ENCODE measurements at places on chromosomes 5 and 9.

- DNase-seq, result no peak
These were observed 2.6 kb downstream of the CCL19 start for GRCh38 chr9:34688329-34689115.

- DNase-seq, result no peak
These were observed 23.4 kb downstream of the LIX1 start for GRCh38 chr5:97119007-97119390.

DNA sequence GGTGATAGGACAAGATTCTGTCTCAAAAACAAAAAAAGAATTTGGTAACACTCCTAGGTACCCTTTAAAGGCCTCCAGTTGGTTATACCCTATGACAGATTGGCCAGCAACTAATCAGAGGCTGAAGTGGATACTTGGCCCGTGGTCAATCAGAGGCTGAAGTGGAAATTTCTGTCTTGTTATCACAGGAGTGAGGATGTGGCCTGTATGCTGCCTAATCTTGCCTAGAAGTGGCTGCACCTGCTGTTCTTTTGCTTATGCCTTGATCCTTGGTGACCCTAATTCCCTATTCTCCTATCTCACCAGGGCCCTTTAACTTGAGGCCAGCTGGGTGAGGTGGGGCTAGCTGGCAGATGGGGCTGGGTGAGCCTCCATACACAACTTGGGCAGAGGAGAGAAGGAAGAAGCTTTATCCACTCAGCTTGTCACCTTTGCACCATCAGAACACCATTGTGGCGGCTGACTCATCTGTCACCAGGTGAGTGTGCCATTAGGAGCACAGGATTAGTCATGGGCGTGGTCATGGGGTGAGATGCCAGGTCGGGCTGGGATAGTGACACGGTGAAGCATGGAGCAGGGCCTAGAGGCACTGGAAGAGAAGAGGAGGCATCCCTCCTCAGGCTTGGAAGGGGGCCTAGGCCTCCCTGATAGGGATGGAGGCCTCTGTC is 41.5 kb downstream of the SAR1B start:
- DNase-seq, result no peak

GRCh38 chr5:56620903-56621677 is 194.3 kb upstream of the MAP3K1 start:
- DNase-seq, result no peak

DNA sequence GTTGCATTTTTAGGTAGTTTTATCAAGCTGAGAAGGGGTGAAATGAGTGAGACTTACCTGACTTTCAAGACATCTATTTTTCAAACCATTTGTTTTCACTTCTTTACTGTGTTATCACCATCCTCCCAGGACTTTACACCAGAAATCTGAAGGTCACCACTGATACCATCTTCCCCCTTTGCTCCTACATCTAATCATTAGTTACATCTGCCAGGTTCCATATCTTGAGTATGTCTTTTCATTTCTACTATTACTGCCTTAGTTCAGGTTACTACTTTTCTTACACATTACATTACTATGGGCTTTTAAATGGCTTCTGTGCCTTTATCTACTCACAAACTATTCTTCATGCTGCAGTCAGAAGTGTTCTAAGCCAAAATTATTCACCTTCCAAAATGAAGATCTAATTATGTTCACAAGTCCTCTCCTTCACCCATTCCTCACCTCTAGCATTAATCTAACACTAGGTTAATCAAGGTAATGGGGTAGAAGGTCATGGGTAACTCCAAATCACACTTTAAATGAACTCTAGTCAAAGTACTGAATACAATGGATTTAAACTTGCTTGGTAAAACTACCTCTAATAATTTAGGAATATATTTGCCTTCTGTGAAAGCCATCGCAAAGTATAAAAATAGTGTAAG is 2.1 kb upstream of the HSDL2 start:
- no peak for DNase-seq

- no peak for DNase-seq
These were observed 84.5 kb upstream of the RAI14 start for GRCh38 chr5:34571677-34572041.

DNA sequence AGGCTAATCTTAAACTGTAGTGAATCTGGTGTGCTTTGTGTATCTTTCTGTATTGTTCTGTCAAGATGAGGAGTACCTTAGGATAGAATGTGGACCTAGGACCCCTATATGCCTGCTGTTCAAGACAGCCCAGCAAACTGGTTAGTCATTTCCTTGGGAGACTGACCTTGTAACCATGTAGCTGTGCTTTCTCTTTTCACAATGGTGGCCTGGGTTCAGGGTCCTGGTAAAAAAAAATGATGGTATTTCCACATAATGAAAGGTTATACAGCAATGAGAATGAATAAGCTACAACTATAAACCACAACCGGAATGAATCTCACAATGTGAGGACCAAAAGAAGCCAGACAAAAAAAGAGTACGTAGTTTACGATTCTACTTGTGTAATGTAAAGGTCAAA is 36.4 kb upstream of the F2RL1 start:
- no peak for DNase-seq

DNA sequence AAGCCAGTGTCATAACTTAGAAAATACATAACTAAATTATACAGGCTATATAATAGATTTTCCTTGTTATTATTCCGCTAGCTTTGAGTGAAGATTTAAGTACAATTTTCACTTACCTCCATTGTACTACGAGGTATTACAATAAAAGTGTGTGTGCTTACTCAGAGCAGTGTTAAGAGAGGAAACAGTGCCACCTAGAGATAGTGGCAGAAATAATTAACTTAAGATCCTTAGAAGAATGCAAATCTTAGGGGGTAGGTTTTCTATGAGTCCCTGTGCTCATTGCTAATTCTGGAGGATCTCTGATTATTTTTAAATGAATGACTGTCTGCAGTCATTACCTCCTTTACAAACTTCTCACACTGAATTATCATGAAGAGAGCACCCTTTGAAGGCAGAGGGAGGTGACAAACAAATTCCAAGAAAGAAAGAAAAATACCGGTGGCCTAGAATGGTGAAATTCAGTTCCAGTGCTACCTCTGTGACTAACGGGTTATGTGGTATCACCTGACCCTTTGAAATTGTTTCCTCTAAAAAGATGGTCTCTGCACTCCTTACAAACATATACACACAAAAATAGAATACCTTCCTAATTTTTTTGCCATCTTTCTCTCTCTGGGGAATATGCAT is 379.8 kb downstream of the TRIM36 start:
- DNase-seq, result no peak

DNA sequence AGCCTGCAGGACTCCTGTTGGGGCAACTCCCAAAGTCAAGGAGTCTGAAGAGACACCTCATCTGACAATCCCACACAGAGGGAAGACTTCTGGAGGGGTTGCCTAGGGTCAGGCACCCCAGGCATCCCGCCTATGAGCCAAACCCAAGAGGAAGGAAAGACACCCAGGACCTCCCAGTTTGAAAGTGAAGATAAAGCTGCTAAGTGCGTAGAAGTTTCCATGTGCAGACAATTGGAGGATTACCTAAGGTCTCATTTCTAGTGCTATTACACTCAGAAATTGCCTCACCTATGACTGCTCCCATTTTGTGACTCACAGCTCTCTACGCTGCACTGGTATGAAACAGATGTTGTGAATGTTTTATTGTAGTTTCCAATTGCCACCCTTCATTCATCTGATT is 322.9 kb downstream of the SLIT3 start:
- no peak for DNase-seq

- DNase-seq, result no peak
These were observed 5.9 kb downstream of the DPYSL3 start for GRCh38 chr5:147504011-147504410.

Measured in ecto neural progenitor cell (in vitro differentiated cells).